ENCODE measurements at places on chromosomes 5 and 9. TPM values are rescaled to one million over a fixed set of nuclear protein-coding genes. Genes with fewer than 3 reads are reported as not detected.

CBY3 gene
- not detected for total RNA-seq

INSL4 gene
- not detected for total RNA-seq

IER5L gene
- 3.3 TPM for total RNA-seq

C6 gene
- not detected for total RNA-seq

PALM2AKAP2 gene
- 5.2 TPM for total RNA-seq

PTGES gene
- total RNA-seq: not detected

CRHBP gene
- 0.56 TPM for total RNA-seq

ADAMTSL2 gene
- not detected for total RNA-seq

IL13 gene
- total RNA-seq: 130 TPM

PCDHGB4 gene
- total RNA-seq: 0.17 TPM

SLC34A1 gene
- 0.32 TPM for total RNA-seq

PCDHGA10 gene
- total RNA-seq: 0.27 TPM

SLCO6A1 gene
- total RNA-seq: not detected

SNCB gene
- not detected for total RNA-seq

OSMR gene
- 0.17 TPM for total RNA-seq

GPR151 gene
- not detected for total RNA-seq

SLC36A2 gene
- not detected for total RNA-seq

CCIN gene
- total RNA-seq: 0.17 TPM

AOPEP gene
- 19.7 TPM for total RNA-seq

POLR3G gene
- 5.1 TPM for total RNA-seq

ANP32B gene
- total RNA-seq: 236 TPM

BARX1 gene
- total RNA-seq: not detected
